ENCODE measurements at places on chromosomes 5 and 9.
A peak's percentile ranks its signal among the peaks of the same experiment; 100 is the strongest.

GRCh38 chr9:136969774-136970173 lies 7.5 kb upstream of the PTGDS start:
- no peak for DNase-seq

DNA sequence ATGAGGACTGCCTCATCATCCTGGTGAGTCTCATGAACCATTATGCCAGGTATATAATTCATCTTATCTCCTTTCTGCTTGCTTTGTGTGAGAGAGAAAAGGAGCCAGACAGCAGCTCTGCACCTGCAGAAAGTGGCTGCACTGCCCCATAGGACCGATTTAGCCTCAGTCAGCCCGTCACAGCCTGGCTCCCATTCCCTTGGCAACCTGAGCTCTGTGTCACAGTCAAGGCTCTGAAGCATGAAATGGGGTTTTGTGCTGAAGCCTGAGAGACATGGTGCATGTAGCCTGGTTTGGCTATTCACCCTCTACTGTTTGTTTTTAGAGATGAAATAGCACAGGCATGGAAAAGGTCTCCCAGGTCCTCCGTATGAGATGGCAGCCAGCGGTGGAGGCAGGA lies 198.3 kb downstream of the KCTD16 start:
- no peak for DNase-seq

GRCh38 chr5:124494540-124495116 lies 251.8 kb downstream of the ZNF608 start:
- DNase-seq, result no peak

DNA sequence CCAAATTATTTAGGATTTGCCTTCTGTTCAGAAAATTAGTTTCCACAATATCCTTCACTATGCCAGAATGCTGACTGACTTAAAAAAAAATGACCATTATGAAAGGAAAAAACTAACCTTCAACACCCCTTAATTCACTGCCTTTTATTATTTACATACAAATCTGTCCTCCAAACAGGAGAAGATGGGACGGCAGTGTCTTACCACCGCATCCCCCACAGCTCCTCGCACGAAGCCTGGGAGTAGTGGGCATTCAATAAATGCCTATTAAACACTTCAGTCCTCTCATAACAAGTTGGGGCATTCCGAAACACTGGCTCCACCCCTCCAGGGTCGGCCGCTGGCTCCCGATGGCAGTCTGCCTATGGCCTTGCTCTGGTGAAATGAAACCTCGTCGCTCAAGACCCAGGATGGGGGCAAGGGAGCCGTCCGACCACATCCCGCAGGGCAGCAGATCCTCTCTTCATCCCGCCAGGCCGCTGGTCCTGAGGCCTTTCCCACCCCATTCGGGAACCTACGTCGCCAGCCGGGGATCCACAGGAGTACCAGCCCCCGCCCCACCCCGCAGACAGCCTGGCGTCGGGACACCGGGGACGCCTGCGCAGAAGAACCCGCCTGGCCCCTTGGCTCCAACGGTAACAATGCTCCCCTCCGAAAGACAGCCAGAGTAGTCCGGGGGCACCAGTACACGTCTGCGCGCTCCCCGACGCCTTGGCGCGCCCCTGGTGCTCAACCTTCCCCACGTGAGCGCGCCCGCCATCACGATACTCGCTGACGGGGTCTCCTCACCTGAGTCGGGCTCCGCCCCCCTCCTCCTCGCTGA lies 613 bp downstream of the ZBTB5 start:
- no peak for DNase-seq

GRCh38 chr5:135667204-135667603 lies 88.4 kb upstream of the CXCL14 start:
- DNase-seq, result no peak

DNA sequence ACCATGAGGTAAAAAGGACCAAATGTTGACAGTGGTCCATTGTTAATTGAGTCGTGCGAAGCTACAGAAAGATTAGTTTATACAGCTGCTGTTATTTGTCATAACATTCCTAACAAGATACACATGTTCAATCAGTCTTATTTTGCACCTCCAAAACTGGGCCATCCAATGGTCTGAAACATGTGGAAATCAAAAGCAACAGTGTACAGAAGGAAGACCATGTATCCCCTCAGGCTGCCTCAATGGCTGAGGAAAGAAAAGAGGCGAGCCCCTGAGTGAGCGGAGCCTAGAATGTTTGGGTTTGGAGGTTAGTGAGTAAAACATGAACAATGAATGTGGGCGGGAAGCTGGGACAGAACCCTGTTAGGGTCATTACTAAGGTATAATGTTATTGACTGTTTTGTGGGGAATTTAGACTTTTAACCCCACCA lies 35.6 kb downstream of the NFIB start:
- DNase-seq, result no peak

GRCh38 chr9:109600142-109600541 lies 102.0 kb upstream of the PTPN3 start:
- no peak for DNase-seq

DNA sequence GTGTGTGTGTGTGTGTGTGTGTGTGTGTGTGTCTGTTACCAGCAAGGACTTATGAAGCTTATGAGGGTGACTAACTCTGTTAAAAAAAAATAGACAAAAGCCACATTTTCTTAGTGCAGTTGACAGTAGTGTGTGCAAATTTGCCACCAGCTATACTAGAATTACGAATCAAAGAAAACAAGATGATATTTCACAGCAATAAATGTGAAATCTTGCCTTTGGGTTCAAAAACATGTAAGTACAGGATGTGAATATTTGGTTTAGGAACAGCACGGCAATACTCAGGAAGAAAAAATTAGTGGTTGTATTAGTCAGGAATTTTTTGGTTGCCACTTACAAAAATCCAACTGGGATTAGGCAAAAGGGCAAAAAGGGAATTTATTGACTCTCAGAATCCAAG lies 117.4 kb downstream of the NPR3 start:
- DNase-seq, result no peak

- peak; percentile 1 for DNase-seq
These were observed 17.2 kb downstream of the OR2S2 start for GRCh38 chr9:35940458-35941407.

GRCh38 chr9:78121488-78121887 lies 89.9 kb upstream of the GNAQ start:
- peak; percentile 27 for DNase-seq

- no peak for DNase-seq
These were observed 51.2 kb upstream of the TRIM32 start for GRCh38 chr9:116635908-116636307.

DNA sequence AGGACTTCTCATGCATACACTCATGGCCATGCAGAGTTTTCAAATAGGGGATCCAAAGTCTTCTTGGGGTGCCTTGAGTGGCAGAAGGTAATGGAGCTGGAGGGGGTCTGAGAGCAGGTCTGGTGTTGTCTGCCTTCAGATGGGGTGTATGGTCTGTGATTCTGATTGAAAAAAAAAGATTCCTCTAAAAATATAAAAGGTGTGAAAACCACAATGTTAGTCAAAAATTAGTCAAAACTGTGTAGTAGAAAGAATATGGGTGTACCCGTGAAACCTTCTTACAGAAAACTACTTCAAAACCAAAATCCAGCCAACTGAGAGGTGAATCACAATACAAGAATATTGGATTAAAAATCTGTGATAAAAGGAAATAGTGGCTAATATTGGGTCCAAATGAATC lies 20.1 kb downstream of the DOCK2 start:
- DNase-seq, result no peak

- DNase-seq, result no peak
These were observed 2.7 kb downstream of the CXCL14 start for GRCh38 chr5:135576075-135576599.

DNA sequence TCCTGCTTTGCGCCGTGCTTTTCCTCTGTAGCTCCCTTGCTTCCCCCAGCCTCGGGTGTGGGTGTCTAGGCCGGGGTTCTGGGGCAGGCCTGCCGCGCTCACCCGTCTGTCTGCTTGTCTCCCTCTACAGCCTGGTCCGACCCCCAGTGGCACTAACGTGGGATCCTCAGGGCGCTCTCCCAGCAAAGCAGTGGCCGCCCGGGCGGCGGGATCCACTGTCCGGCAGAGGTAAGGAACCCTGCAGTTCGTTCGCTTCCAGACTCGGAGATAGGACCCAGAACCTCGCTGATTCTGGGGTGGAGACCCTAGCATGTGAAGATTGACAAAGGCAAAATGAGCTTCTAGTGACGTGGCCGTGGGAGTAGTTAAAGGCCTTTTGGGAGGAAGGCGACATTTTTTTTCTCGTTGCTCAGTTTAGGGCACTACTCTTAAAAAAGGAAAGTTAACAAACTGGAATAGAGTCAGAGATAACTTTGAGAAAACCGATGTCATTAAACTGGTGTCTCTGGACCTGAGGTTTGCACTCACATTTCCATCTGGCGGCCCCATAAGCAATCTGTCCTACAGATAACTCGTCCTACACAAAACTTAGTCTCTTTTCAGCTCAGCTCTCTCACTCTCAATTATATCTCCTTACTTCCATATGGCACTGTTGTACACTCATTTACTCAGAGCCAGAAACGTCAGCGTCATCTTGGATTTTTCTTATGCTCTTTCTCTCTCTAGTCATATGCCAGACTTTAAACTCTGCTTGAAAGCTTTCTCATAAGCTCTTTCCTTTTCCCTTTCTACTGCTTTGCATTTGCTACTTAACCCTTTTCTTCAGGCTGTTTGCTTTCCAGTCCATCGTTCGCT lies 561 bp downstream of the SEC61B start:
- no peak for DNase-seq

GRCh38 chr9:132673355-132673754 lies 3.1 kb downstream of the GTF3C4 start:
- DNase-seq, result no peak

DNA sequence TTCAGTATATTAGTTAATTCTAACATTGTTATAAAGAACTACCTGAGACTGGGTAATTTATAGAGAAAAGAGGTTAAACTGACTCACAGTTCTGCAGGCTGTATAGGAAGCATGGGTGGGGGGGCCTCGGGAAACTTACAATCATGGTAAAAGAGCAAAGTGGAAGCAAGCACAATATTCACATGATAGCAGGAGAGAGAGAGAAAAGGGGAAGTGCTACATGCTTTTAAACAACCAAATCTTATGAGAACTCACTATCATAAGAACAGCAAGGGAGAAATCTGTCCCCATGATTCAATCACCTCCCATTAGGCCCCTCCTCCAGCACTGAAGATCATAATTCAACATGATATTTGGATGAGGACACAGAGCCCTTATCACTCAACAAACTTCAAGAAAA lies 324.9 kb downstream of the ZNF608 start:
- no peak for DNase-seq

GRCh38 chr5:51373880-51374523 lies 9.2 kb upstream of the ISL1 start:
- no peak for DNase-seq

GRCh38 chr5:22319798-22320197 lies 533.3 kb downstream of the CDH12 start:
- DNase-seq, result no peak

DNA sequence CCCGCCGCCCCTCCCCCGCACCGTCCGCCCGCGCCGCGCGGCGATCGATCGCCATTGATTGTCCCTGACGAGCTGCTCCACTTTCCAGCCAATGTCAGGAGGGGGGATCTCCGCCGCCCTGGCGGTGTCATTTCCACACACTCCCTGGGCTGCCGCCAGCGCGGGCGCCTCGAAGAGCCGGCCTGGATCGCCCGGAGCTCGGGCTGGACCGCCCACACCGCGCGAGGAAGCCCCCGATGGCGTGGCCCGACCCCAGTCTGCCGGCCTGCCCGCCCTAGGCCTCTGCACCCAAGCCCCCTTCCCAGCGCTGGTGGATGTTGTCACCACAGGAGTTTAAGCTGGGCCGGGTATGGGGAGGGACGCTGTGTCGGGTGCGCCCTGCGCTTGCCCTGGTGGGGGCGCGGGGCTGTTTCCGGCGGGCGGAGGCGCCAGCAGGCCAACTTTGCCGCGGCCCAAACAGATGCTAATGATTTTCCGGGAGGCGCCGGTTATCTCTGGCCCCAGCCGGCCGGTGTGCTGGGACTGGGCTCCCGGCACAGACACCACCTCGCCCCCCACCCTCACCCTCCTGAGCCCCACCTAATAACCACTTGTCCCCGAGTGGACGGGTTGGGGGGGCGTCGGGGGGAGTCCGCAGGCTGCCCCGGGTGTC lies 10.6 kb upstream of the CXXC5 start:
- no peak for DNase-seq

DNA sequence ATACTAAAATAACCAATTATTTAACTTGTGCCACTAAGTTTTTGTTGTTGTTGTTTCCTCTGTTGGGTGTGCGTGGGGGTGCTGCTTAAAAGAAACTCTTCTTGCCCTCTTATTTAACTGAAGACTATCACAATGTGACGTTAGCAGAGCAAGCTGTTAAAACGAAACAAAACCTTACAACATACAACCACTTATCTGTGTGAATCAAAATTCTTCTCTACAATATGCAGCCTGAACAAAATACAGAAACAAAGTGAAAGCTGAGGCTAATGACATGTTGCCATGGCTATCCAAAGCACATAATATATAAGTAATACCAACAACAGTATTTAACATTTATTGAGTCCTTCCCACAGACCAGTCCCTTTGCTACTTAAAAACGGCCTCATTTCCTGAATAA lies 291.0 kb downstream of the FBXL17 start:
- no peak for DNase-seq
